T-helper 9 cell (primary cell): ENCODE measurements at places on chromosomes 7 and 10.
A peak's percentile ranks its signal among the peaks of the same experiment; 100 is the strongest.

DNA sequence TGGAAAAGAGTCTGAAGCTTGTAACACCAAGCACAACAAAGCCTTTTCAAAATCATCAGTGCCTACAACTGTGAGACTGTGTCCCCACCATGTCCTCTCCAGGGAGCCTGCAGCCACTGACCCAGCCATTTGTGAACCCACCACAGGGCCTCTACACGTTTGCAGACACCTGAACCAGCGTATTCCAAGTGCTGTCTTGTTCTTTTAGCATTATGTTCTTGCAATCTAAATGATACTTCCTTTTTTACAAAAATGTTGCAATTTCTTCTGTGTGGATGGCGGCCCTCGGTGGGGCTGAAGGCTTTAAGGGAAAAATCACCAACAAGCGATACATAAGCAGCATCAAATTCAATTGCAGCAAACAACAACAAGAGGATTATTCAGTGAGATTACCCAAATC, 403.2 kb upstream of the MGMT start:
- DNase-seq = no peak

- DNase-seq = no peak
Observed at GRCh38 chr10:34778237-34778636, 36.9 kb downstream of the PARD3 start.

- no peak for DNase-seq
Observed at GRCh38 chr7:9796241-9796640, 1177.4 kb upstream of the PHF14 start.

- no peak for DNase-seq
Observed at GRCh38 chr7:139103057-139103815, 6.3 kb downstream of the ZC3HAV1 start.

GRCh38 chr7:144857463-144857862, 21.6 kb upstream of the TPK1 start:
- DNase-seq = no peak

DNA sequence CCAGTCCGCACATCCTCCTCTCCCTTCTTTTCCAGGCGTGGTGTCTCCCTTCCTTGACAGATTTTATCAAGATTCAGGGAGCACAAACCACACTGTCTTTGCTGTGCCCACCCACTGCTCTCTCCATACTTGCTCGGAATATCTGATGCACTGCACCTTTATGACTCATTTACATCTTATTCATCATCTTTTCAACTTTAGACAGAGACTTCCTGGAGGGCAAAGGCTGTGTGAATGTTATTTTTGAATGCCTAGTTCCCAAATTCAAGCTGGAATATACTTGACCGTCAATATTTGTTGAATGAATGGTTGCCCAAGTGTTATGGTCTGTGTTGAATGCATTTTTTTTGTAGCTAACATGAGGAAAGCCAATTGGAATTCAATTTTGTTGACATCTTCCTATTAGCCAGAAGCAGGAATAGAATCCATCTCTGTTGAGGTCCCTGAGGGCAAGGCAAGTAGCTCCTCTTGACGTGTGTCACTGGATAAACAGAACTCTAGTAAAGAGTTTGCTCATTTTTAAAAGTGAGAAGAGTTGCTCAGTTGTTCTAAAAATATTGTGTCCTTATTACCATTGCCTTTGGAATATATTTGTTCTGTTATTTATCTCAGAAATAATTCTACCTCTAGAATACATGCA, 95.0 kb downstream of the KLF6 start:
- no peak for DNase-seq

DNA sequence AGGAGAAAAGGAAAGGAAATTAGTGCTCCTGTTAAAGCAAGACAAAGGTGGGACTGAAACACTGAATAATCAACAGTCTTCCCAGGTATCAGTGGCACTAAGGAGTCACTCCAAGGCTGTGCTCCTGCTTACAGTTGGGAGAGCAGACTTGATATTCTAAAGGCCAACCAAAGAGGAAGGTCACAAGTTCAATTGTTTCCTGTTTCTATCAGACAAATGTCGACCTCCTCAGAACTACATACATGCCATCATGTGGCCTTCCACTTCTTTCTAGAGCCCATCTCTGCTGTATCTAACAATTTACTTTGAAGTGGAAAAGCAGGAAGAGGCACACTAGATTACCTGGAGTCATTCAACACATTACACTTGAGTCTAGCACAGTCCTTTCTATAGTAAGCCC, 3.4 kb downstream of the ZNF239 start:
- no peak for DNase-seq

- DNase-seq = no peak
Observed at GRCh38 chr7:129778770-129779601, 167.5 kb downstream of the NRF1 start.

DNA sequence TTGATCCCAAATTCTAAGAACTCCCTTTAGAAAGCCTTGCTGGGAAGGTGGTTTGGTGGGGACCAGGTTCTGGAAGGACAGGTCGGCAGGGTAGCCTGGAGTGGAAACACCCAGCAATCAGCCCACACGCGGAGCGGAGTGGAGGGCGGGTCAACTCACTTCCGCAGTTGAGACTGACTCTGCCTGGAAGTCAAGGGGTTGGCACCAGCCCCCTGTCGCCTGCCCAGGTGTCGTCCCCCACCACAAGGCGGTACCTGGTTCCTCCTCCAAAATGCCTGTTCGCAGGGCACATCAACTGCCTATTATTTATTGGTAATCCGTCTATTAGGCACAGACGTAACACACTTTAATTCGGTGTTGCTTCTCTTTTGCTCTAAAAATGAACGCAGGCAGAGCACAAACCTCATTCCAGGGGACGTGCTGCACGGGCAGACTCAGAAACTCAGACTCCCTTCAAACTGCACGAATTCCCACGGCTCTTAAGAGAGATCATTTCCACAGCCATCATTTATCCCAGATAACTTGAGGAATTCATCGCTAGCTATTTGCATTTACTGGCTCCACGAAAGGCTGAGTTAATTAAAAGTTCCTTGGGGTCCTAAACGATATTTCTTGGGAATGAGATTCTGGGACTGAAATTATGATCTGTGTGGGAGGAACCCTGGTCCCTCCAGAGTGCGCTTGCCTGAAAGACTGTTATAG, 248.2 kb upstream of the PPP2R2D start:
- no peak for DNase-seq

GRCh38 chr7:22386206-22386858, 29.4 kb upstream of the RAPGEF5 start:
- no peak for DNase-seq

GRCh38 chr10:34811968-34812514, 3.1 kb downstream of the PARD3 start:
- no peak for DNase-seq

DNA sequence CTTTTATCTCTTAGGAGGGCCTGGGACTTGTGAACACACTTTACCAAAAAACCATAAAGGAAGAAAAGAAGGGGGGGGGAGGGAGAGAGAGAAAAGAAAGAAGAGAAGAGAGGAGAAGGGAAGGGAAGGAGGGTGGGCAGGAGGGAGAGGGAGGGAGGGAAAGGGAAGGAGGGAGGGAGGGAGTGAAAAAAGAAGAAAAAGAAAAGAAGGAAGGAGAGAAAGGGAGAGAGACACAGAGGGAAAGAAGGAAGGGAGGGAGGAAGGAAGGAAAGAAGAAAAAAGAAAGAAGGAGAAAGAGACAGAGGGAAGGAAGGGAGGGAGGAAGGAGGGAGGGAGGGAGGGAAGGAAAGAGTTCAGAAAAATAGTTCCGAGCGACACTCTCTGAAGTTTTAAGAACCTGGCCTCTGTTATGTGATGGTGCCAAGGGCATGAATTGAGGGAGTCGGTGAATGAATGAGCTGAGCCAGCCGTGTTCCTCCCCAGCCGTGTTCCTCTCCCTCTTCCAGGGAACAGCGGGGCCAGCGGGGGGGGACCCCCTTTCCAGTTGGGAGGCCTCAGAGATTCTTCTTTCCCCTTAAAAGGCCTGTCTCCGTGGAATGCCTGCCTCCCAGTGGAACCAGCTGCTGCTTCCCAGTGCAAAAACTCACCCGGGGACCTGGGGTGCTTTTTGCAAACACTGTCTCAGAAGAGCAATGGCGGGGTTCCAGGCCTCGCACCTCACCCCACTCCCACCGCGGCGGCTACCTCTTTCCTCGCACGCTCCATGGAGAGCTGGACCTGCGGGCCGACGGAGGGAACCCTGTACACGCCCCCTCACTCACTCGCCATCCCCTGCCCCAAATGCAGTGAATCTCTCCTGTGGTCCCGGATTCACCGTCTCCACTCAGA, 84.1 kb downstream of the FOXL3 start:
- no peak for DNase-seq

GRCh38 chr7:38727184-38727940, 96.2 kb upstream of the AMPH start:
- no peak for DNase-seq

DNA sequence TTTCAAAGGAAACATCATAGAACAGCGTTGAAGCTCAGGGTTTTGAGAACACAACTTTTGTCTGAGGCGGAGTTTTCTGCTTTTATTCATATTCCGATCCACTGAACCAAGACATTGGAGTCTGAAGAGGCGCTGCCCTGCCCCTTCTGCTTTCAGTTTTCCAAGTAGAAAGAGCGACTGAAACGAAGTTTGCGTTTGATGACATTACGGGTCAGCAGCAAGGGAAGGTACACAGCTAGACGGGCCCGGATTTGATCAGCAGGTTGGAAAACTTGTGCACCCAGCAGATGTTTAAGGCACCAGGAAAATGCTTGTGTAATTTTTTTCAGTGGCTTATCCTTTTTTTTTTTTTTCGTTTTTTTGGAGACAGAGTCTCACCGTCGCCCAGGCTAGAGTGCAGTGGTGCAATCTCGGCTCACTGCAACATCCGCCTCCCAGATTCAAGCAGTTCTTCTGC, 720 bp downstream of the SUN1 start:
- DNase-seq = no peak

DNA sequence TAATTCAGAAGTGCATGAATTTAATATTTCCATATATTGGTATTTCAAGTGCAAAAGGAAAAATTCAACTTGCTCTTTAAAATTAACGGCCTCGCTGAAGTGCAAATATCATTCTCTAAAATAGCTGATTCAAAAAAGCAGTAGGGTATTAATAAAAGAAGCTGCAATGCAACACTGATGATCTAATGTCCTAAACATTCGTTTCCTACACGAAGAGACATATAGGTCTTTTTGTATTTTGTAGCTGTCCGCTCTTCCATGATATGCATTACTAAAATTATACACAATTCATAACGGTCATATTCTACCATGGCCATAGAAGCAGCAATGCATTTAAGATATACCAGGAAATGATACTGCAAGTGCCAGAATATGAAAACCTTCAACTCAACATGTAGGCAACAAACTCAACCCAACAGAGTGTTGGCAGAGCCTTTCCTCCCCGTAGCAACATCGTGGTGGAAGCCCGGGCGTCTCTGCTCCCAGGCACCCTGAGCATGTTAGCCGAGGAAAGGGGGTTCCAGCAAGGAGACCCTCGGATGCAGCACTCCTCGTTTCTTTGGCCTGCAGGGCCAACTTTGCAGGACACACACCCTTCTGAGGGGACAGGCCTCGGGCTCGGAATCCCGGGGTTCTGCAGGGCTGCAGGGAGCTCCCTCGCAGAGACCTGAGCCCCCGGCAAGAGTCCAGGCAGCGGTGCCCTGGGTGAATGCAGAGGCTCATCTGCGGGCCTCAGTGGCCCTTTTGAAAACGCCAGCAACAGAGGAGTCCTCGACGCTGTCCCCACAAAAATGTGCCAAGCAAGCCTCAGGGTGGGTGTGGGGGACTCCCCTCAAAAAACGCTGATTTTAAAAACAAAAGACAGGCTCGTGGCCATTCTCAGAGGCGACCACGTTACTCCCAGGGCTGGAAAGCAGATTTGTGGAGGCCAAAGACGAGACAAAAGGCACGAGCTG, 1.6 kb downstream of the FAM171A1 start:
- no peak for DNase-seq

GRCh38 chr10:129810-130209, 5.4 kb upstream of the ZMYND11 start:
- no peak for DNase-seq

GRCh38 chr7:141281311-141281710, 207.4 kb downstream of the TMEM178B start:
- no peak for DNase-seq

GRCh38 chr10:11236234-11236633, 218.6 kb downstream of the CELF2 start:
- DNase-seq = no peak

GRCh38 chr7:94509887-94510581, 425 bp downstream of the CASD1 start:
- peak; percentile 49 for DNase-seq

GRCh38 chr7:155996718-155997280, 184.5 kb upstream of the SHH start:
- no peak for DNase-seq

DNA sequence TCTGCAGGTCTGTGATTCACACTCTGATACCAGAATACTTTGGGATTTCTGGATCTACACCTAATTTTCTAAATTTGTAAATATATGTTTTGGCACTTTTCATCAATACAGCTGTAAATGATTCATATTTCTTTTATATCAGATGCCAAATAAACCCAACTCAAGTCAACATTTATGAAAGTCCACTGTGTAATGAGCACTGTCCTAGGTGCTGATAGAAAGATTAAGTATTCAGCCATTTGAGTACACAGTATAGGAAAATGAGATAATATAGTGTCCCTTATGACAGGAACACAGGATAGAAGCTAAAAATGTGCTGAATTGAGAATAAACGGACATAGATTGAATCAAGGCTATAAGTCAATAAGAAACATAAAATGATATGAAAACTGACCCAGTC, 6.4 kb downstream of the ANXA7 start:
- no peak for DNase-seq

GRCh38 chr10:102679596-102679995, 34.6 kb downstream of the ARL3 start:
- no peak for DNase-seq

- DNase-seq = no peak
Observed at GRCh38 chr10:126867567-126868365, 37.5 kb upstream of the DOCK1 start.

DNA sequence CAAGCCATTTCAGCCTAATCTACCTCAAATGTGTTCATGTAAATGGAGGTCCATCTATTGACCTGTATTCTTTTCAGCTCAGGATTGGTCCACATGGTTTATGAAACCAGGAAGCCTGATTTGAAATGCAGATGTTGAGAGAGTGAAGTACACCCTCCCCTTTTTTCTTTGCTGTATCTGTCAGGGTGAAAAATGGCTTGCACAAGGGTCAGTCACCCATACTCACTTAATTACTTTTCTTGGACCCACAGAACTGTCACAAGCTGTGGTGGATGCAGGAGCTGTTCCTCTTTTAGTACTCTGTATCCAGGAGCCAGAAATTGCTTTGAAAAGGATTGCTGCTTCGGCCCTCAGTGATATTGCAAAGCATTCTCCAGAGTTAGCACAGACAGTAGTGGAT, 41.2 kb downstream of the SPAG6 start:
- no peak for DNase-seq

DNA sequence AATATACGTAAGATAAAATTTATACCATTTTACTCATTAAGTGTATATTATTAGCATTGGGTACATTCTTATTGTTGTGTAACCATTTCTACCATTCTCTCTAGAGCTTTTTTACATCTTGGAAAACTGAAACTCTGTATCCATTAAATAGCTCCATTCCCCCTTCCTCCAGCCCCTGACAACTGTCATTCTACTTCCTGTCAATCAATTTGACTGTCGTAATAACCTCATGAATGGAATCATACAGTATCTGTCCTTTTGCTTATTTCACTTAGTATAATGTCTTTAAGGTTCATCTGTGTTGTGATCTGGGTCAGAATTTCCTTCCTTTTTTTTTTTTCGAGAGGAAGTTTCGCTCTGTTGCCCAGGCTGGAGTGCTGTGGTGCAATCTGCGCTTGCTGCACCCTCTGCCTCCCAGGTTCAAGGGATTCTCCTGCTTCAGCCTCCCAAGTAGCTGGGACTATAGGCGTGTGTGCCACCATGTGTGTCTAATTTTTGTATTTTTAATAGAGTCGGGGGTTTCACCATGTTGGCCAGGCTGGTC, 15.6 kb downstream of the ZRANB1 start:
- DNase-seq = no peak

GRCh38 chr7:112145206-112145605, 61.0 kb downstream of the DOCK4 start:
- no peak for DNase-seq
